NCI-H226 (cell line): ENCODE measurements at places on chromosomes 13 and 19.

GRCh38 chr13:50599927-50600326, 243.6 kb downstream of the DLEU7 start:
- DNase-seq: no peak

DNA sequence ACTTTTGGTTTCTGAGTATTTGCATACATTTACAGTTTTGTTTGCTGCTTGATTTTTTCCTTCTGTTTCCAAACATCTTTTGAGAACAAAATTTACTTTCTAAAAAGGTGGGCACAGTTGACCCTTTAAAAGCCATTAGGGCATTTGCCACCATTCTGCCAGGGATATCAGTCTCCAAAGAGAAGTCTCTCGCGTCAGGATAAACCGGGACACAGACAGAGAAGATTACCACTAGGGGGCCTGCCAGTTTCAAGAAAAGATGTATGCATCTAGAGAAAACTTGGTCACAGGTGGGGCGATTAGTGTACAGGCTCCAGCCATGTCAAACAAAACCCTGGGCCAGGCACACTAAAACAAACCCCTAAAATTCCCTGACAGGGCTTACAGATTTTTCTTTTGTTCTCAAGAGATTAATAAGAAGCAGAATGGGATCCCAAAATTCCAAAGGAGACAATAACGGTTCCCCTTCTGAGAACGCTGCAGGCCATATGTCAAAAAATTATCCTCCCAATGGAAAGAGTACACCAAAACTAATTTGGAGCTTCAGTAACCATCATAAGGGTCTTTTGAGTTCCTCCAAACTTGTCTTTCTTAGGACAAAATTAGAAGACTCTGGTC, 10.7 kb upstream of the PABPC3 start:
- DNase-seq: no peak

DNA sequence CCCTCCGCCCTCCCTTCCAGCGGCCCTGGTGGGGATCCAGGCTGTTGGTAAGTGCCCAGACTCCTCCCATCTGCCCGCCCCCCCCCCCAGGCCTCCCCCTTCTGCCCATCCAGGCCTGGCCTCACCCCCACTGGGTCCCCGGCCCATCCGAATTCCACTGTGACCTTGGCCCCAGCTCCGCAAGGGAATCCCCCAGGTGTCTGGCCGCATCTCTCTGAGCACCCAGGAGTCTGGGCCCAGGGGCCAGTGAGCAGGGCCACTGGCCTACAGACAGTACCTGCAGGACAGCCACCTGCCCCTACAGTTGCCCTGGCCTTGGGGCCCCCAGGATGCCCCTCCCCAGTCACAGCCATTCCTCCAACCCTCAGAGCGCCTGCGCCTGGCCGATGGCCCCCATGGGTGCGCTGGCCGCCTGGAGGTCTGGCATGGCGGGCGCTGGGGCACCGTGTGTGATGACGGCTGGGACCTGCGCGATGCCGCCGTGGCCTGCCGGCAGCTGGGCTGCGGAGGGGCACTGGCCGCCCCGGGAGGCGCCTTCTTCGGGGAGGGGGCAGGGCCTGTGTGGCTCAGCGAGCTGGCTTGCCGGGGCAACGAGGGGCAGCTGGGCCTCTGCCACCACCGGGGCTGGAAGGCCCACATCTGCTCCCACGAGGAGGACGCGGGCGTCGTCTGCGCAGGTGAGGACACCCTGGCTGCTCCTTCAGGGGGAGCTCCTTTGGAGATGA, 912 bp downstream of the SSC5D start:
- no peak for DNase-seq

- no peak for DNase-seq
Measured at GRCh38 chr19:11457115-11457514, 21.7 kb downstream of the PRKCSH start.

DNA sequence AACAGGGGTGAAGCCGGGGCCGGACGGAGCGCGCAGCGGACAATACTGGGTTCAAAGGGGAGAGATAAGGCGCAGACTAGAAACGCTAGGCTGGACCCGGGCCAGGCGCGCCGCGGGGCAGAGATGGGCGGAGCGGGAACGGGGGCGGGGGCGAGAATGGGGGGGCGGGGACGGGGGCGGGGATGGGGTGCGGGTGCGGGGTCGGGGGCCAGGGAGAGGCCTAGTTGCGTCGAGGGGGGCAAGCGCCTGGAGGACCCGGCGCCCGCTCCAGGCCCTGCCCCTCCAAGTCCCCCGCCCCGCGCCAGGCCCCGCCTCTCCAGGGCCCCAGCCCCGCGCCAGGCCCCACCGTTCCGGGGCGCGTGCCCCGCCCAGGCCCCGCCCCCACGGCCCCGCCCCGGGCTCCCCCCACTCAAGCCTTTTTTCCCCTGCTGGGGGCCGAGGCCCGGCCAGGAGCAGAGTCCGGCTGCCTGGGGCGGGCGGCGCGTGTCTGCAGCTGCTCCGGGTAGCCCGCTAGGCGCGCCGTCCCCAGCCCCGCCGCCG, at the start of gene CERS4:
CERS4 (plus strand) TSS at position 449 of the 540 bp plus-strand sequence. CDS start 41,707 bp downstream, outside the sequence.
- peak; percentile 54 for DNase-seq

- no peak for DNase-seq
Measured at GRCh38 chr19:9487016-9487415, 11.4 kb downstream of the ZNF560 start.

- DNase-seq: no peak
Measured at GRCh38 chr13:51329606-51330005, 9.9 kb upstream of the SERPINE3 start.

DNA sequence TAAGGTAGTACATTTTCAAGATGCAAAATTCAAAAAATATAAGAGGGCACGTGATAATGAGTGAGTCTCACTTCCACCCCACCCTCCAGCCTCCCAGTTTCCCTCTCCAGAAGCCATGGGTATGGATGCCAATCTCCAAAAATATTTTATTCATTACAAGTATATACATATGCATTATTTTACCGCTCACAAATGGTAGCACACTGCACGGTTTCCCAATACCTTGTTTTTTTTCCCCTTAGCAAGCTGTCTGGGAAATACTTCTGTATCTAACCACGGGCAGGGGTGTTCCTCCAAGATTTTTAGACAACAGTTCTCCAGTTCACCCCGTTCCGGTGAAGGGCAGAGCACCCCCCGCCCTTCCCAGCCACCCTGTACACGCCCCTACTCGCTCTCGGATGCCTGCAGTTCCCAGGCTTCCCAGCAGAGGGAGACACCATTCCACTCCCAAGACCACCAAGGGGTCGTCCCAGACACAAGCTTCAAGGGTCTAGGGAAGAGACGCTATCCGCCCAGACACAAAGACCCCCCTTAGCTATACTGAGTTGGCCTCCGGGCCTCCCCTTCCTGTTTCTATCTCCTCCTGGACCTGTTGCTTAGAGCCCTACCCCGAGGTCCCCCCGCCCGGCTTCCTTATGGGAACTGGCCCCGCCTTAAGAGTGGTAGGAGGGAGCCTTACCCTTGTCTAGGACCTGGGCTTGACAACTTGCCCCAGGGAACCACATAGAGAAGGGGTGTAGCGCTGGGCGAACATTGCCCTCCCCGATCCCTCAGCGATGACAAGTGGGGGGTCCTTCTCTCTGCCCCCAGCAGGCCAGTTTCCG, 1.1 kb upstream of the FXYD3 start:
- DNase-seq: peak; percentile 22

DNA sequence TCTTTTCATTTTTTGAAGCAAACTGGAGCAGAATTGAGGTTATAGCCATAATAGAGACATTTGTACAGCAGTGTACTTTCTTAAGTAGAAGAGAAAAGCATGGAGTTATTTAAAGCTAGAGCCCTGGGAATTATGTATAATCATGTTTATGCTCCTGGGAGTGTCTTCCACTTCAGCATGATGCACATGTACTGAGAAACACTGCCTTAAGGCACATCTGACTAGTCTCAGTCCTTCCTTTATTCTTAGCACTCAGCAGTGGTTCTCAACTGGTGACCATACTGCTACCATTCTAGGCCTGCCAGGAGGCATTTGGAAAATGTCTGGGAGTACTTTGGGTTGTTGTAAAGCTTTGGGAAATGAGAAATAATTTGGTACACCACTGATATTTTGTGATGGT, 45.8 kb downstream of the VWA8 start:
- DNase-seq: no peak

GRCh38 chr13:33953781-33954180, 135.8 kb downstream of the RFC3 start:
- no peak for DNase-seq

- no peak for DNase-seq
Measured at GRCh38 chr13:75372923-75373841, 108.8 kb downstream of the TBC1D4 start.

DNA sequence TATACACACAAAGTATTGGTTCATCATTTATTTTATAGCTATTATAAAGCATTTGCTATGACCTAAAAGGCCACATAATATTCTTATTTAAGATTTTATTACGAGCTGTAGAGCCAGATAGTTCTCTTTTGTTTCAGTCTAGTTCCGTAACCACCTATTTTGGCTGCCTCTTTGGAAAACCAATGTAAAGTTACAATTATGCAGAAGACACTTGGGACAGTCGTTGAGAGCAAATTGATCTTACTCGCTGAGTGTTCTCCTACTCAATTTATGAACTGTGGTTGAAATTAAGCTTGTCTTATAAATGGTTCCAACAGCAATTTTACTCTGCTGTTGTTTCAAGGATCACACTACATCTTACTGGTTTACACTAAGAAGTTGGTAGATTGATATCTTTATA, 122.3 kb downstream of the SLC7A1 start:
- no peak for DNase-seq

DNA sequence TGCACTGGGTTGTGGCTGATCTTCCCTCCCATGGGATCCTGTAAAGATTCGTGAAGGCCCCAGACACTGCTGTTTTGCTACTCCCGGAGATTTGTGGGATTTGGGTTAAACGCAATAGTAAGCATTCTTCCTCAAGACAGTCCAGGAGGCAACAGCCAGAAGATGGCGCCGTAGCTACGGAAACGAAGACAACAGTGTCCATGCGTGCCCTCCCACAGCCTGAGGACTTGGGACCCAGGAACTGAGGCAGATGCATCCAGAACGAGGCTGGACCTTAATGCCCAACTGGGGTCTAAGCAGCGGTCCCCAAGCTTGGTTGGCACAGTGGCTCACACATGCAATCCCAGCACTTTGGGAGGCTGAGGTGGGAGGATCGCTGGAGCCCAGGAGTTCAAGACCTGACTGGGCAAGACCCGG, 57.6 kb upstream of the ZNF507 start:
- DNase-seq: no peak

GRCh38 chr13:111974341-111974640, 92.7 kb upstream of the SOX1 start:
- no peak for DNase-seq

DNA sequence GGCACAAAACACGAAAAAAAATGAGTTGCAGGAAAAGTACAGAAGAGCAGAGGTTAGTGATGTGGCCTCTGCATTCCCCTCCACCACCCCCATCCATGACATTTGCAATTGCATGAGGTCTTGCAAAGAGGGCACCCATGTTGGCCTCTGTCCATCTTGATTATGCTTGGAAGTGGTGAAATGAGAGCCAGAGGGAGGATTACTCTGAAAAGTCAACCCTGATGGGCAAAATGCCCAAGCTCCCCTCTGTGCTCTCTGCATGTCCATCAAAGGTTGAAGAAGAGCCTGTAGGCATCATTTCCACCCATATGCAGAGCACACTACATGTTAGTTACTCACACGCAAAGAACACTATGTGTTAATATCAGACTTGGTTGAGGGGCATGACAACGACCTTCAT, 71.4 kb downstream of the SLC15A1 start:
- DNase-seq: peak; percentile 2

GRCh38 chr19:31286491-31286890, 62.7 kb downstream of the TSHZ3 start:
- DNase-seq: no peak

DNA sequence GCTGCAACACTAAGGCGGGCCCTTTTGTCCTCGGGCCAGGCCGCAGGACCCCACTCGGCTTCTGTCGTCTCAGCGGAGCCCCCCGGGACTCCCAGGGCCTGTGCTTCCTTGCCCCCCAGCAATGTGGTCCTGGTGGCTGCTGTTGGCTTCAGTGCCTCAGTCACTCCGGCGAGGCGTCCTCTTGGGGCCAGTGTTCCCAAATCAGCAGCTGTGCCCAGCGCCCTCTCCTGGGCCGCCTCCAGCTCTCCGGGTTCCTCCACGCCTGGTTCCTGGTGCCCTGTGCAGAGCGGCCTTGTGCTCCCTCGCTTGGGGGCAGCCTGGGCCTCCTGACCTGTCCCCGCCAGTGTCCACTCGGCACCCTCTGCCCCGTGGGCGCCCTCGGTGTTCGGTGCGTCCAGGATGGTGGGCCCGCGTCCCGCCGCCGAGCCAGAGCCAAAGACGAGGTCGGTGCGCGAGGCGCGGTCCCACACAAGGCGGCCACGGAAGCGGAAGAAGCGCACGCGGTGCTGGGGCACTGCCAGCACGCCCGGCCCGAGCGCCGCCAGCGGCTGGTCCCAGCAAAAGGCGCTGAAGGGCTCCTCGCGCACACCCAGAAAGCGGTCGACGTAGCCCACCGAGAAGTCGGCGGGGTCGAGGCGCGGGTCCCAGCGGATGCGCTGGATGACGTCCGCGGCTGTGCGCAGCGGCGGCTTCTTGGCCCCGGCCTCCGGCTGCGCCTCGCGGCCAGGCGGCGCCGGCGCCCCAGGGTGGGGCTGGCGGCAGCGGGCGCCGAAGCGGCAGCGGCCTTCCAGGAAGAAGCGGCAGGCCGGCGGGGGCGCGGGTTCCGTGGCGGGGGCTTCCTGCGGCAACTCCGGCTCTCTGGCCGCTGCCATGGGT, 685 bp downstream of the LENG9 start:
- peak; percentile 39 for DNase-seq

DNA sequence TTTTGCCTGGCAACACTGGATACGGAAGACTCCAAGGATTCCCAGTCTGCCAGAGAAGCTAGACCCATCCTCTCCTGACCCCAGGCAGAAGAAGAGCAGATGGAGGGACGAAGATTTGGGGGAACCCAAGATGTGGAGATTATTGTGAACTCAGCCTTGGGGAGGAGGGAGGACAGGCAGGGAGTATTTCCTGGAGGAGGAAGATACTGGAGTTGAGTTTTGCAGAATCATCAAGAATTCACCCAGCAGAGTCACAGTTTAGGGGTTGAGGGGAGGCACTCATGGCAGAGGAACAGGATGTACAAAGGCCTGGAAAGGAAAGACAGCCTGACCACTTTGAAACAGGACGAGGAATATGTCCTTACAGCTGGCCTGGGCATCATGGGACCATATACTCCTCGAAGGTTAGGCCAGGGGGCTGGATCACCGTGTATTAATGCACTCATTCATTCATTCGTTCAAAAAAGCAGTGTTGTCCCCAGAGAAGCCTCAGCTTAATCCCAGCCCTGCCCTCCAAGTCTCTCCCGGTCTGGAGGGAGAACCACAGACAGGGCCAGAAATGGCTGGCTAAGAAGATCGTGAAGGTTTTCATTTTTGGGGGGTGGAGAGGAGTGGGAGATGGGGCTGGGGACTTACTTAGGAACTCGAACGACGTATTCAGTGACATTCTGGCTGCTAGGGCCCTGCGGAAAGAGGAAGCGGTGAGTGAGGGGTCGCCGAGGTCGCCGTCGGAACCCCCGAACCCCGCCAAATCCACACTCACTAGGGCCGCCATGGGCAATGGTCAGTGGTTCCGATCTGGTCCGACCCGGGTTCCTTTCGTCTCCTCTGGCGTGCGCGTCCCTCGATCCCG, 517 bp downstream of the GTF2F1 start:
- DNase-seq: no peak

DNA sequence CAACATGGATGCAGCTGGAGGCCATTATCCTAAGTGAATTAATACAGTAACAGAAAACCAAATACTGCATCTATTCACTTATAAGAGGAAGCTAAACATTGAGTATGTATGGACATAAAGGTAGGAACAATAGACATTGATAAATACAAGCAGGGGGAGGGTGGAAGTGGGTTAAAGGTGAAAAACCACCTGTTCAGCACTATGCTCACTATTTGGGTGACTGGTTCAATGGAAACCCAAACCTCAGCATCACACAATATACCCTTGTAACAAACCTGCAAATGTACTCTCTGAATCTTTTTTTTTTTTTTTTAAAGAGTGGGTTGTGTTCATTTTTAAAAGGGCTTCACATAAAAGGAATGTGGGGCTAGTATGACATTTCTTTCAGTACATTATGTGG, 26.9 kb upstream of the CPB2 start:
- DNase-seq: no peak
